Progenitor cell of endocrine pancreas (in vitro differentiated cells): ENCODE measurements at places on chromosomes 5 and 9. TPM values are rescaled to one million over a fixed set of nuclear protein-coding genes. Genes with fewer than 3 reads are reported as not detected.

DNA sequence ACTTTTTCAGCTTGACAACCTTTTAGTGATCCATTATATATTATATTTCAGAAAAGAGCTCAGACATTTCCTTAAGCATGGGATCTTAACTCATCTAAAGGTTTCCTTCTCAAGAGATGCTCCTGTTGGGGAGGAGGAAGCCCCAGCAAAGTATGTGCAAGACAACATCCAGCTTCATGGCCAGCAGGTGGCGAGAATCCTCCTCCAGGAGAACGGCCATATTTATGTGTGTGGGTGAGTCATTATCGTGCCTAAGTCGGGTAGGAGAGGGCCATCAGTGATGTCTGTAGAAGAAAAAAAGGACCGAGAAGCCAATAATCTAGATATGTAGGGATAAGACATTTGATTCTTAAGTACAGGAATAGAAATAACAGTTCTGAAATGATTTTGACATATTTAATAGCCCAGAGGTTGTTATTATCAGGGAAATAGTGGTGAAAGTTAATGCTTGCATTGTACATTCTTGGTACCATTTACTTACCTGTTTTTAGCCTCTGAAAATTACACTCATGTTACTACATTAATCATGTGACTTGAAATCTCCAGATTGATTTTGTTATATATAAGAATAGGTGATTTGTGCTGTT, 28.2 kb downstream of the MTRR start:
- H3K4me3 ChIP-seq: no peak overlapping the region
- H3K27ac ChIP-seq: no peak overlapping the region

GRCh38 chr5:143231973-143232812, 171.3 kb downstream of the NR3C1 start:
- DNase-seq: no peak
- H3K4me1 ChIP-seq: peaks cover 9% of the 10 kb centered on the region
- no peak overlapping the region for H3K27ac ChIP-seq
- H3K4me3 ChIP-seq: no peak overlapping the region

Gene F2RL2
- total RNA-seq: 0.16 TPM in 1 of 2 replicates, not detected in the other

DNA sequence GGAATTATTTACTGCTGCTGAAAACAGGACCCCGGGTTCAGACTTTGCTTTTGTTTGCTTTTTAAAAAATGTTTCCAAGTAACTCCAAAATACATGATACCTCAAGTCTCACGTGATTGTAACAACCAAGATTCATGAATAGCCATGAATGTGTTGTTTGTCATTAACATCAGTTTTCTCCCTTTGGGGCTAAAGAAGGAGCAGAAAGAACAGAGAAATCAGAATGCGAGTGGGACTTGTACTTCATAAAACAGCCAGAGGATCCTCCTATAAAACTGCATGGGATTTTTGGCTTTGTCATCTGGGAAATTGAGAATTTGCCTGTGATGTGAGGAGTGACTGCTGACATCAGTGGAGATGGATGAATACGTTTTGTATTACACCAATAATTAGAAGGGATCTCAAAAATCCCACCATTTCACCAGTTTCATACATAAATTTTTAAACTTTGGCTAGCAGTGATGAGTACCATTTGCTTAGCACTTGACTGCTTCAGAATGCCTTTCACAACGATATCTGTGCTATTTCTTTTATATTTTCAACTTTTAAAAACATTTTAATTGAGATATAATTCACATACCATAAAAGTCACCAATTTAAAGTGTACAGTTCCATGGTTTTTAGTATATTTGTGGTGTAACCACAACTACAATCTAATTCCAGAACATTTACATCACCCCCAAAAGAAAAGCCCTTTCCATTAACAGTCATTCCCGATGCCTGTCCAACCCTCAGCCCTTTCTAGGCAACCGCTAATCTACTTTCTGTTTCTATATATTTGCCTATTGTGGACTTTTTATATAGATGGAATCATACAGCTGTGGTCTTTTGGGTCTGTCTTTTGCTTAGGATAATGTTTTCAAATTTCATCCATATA, 126.9 kb upstream of the ANKRD55 start:
- H3K27me3 ChIP-seq: peaks cover 7% of the 10 kb centered on the region
- H3K4me1 ChIP-seq: peaks cover 30% of the 10 kb centered on the region
- no peaks in the 10 kb centered on the region for H3K36me3 ChIP-seq
- H3K4me3 ChIP-seq: no peak overlapping the region
- DNase-seq: no peak

Gene PKD2L2
- not detected in 2 replicates for total RNA-seq

Gene ABHD17B
- 38.3 TPM in 2 replicates for total RNA-seq

Gene SLC4A9
- total RNA-seq: 0.31 and 0.58 TPM in 2 replicates

DNA sequence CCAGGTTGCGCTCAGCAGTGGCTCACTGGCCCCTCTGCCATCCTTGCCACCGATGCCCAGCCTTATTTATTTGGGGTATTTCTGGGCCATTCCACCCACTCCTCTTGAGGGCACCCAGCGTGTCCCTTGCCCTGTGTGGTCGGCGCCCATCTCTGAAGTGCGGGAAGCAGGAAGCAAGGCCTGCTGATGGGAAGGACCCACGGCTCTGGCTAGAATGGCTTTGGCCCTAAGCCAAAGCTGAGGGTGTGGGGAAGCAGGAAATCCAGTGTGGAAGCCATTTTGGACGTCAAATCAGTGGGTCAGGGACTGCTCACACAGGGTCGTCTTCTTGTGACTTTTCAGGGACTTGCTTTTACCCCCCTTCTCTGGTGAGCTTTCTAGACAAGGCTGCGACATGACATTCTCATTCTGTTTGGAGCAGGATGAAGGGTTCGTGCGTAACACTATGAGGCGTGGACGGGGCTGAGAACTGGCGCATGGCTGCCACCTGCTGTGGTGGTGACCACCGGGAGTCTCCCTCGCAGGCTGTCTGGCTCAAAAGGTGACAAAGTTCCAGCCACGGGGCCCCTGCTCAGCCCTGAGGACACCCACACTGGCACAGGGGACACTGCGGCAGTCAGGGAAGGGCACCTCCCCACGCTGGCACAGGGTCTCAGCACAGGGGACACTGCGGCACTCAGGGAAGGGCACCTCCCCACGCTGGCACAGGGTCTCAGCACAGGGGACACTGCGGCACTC, 50.7 kb upstream of the NKD2 start:
- peaks cover 6% of the 10 kb centered on the region for H3K4me1 ChIP-seq
- H3K4me3 ChIP-seq: no peak overlapping the region
- H3K27ac ChIP-seq: no peak overlapping the region
- H3K36me3 ChIP-seq: no peaks in the 10 kb centered on the region
- H3K27me3 ChIP-seq: peaks cover 17% of the 10 kb centered on the region

DNA sequence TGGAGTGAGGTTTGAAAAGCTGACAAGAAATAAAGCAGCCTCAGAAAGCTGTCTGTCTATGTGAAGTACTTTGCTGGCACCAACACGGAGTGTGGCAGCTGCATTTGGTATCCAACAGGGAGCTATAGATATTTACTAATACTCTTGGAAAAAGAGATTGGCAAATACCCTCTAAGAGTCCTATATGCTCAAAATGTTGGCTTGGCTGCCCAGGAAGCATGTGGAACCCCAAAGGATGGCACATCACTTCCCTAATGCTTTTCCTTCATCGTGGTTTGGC, 398.3 kb downstream of the TLE4 start:
- no peaks in the 10 kb centered on the region for H3K36me3 ChIP-seq
- H3K4me1 ChIP-seq: no peaks in the 10 kb centered on the region
- DNase-seq: no peak
- no peak overlapping the region for H3K4me3 ChIP-seq
- no peak overlapping the region for H3K27ac ChIP-seq

DNA sequence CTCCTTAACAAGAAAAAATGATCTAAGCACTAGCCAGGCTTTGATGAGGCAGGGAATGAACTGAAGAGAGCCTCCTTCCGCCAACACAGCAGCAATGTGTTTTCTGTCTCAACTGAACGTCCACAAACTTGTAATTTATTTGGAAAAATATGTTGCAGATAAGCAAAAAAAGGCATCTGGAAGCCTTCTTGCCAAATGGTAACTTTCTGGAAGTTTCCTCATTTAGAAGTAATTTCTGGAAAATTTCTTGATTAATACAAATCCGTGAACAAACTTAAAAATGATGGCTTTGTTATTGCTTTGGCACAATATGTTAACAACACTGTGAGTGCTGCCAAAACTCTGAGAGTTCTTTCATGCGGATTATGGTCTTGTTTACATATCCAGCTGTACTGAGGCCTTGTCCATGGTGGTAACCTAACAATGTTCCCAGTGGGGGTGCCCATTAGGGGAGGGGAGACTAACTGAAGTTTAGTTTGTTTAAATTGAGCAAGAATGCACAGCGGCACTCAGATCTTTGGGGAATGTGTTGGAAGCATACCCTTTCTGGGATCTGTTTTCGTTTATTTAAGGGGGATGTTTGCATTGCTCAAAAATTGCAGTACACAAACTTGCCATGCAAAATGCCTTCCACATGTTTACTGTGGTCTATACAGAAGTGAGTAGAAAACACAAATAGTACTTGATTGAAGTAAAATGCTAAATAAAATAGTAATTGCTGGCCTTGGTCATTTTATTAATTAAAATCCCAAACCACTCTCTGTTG, 334.7 kb downstream of the NR2F1-AS1 start:
- H3K27me3 ChIP-seq: no peaks in the 10 kb centered on the region
- H3K4me1 ChIP-seq: peaks cover 25% of the 10 kb centered on the region
- no peaks in the 10 kb centered on the region for H3K36me3 ChIP-seq
- no peak for DNase-seq
- H3K4me3 ChIP-seq: no peak overlapping the region
- H3K27ac ChIP-seq: no peak overlapping the region

- H3K4me1 ChIP-seq: peaks cover 2% of the 10 kb centered on the region
- no peak overlapping the region for H3K27ac ChIP-seq
- peaks cover 87% of the 10 kb centered on the region for H3K27me3 ChIP-seq
- H3K36me3 ChIP-seq: no peaks in the 10 kb centered on the region
- no peak for DNase-seq
- no peak overlapping the region for H3K4me3 ChIP-seq
These were observed 51.5 kb downstream of the SV2C start for GRCh38 chr5:76134646-76135045.

Gene ARL10
- total RNA-seq: 24.5 and 29.5 TPM in 2 replicates

- H3K36me3 ChIP-seq: peaks cover 16% of the 10 kb centered on the region
- H3K4me1 ChIP-seq: peaks cover 10% of the 10 kb centered on the region
- H3K27ac ChIP-seq: peak overlapping the region; percentile 82
- H3K4me3 ChIP-seq: no peak overlapping the region
These were observed 65.0 kb downstream of the PRRT1B start for GRCh38 chr9:131610231-131610761.

DNA sequence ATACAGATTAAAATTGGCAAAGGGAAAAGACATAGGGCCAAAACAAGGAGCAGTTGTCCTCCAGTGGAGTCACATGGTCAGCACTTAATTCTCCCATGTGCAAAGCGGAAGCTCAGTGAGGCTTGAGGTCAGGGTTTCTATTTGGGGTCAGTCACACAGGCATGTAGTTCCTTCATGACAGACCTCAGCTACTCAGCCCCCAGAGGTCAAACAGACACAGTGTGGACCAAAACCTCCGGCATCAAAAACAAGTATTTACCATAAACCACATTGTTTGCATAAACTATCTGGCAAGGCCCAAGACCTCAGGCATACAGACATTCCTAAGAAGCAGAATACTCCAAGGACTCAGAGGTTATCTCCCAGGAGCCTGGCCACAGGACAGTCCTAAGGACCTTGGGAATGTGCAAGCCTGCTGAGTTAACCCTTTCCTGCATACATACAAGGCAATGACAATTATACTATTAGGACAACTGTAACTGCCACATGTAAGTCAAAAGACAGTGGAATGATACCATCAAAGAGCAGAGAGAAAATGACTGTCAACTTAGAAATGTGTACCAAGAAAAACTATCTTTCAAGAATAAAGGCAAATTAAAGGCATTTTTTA, 28.7 kb upstream of the FNIP1 start:
- no peak for DNase-seq
- no peak overlapping the region for H3K27ac ChIP-seq
- no peak overlapping the region for H3K4me3 ChIP-seq
- no peaks in the 10 kb centered on the region for H3K27me3 ChIP-seq

DNA sequence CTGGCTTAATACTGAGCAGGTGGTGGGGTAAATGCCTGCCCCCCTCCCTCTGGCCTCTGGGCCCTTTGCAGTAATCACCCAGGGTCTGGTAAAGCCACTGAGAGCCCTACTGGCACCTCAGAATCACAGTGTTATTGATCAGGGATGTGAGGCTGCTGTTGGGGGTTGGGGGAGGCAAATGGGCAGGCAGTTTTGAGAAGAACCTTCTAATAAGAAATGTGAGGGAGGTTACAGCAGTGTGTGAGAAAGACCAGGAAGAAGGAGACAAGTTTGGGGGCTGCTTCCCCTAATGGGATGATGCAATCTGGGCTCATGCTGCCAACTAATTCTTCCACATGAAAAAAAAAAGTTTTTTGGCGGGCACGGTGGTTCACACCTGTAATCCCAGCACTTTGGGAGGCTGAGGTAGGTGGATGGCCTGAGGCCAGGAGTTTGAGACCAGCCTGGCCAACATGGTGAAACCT, 3.1 kb upstream of the B4GALT7 start:
- no peak overlapping the region for H3K27ac ChIP-seq
- H3K36me3 ChIP-seq: peaks cover 12% of the 10 kb centered on the region
- no peak for DNase-seq
- no peak overlapping the region for H3K4me3 ChIP-seq
- H3K4me1 ChIP-seq: peaks cover 18% of the 10 kb centered on the region

DNA sequence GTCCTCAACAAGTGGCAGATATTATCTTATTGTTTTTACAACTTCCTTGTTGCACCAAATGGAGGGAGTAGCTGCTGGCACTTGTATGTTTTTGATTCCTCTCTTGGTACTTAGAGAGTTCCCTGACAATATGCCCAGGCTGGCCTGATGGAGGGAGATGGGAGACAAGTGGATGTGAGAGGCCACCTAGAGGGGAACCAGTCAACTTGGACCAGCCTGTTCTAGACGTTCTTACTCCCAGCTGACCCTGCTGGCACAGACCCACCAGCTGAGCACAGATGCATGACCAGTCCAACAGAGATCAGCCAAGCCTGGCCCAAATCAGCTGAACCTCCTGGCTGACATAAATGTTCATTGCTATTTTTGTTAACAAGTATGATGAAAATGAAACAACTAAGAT, 60.9 kb upstream of the GDNF start:
- DNase-seq: no peak
- no peak overlapping the region for H3K4me3 ChIP-seq
- no peaks in the 10 kb centered on the region for H3K27me3 ChIP-seq
- H3K36me3 ChIP-seq: no peaks in the 10 kb centered on the region
- no peaks in the 10 kb centered on the region for H3K4me1 ChIP-seq

Gene CCL27
- 0.67 and 1.6 TPM in 2 replicates for total RNA-seq

Gene FBP2
- not detected in 2 replicates for total RNA-seq

DNA sequence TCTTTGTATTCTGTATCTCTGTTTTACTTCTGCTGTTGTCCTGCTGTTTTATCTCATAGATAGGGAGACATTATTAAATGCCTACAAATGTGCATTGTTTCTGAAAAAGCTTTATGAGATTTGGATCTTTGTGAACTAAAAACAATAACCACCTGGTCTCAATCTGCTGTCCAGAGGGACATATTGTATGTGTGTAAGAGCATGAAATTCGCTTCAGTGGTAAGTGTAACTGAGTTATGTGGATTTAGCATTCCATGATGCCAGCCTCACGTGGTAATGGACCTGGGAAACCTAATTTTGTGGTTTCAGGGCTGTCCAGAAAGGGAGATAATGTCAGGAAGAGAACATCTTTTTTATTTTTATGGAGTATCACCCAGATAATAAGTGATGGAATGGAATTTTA, 119.3 kb downstream of the GDNF start:
- H3K4me1 ChIP-seq: peaks cover 10% of the 10 kb centered on the region

Gene CRB2
- total RNA-seq: 7.1 and 8.4 TPM in 2 replicates

GRCh38 chr9:110918316-110919049, 119.8 kb downstream of the LPAR1 start:
- no peak overlapping the region for H3K4me3 ChIP-seq
- H3K36me3 ChIP-seq: peaks cover 5% of the 10 kb centered on the region
- H3K27me3 ChIP-seq: no peaks in the 10 kb centered on the region
- H3K4me1 ChIP-seq: no peaks in the 10 kb centered on the region

Gene FUT7
- not detected in 2 replicates for total RNA-seq
